ENCODE measurements at places on chromosomes 11 and 22. TPM values are rescaled to one million over a fixed set of nuclear protein-coding genes. Genes with fewer than 3 reads are reported as not detected.

The IGSF9B gene
- total RNA-seq = 41.7 TPM

The APOA1 gene
- total RNA-seq = 5.4 TPM

The PANX3 gene
- total RNA-seq = not detected

The GPR83 gene
- 0.22 TPM for total RNA-seq

The ASRGL1 gene
- 4.7 TPM for total RNA-seq

The RAB38 gene
- total RNA-seq = 0.70 TPM

The CD6 gene
- total RNA-seq = 0.22 TPM

The GAB4 gene
- not detected for total RNA-seq

The NDUFV1 gene
- total RNA-seq = 724 TPM

The CCDC116 gene
- 0.16 TPM for total RNA-seq

The SLCO2B1 gene
- 33.4 TPM for total RNA-seq

The TIMP3 gene
- total RNA-seq = 288 TPM

The FJX1 gene
- total RNA-seq = 0.54 TPM

The TYR gene
- not detected for total RNA-seq

The OR5W2 gene
- not detected for total RNA-seq

The DDTL gene
- total RNA-seq = 1.5 TPM

DNA sequence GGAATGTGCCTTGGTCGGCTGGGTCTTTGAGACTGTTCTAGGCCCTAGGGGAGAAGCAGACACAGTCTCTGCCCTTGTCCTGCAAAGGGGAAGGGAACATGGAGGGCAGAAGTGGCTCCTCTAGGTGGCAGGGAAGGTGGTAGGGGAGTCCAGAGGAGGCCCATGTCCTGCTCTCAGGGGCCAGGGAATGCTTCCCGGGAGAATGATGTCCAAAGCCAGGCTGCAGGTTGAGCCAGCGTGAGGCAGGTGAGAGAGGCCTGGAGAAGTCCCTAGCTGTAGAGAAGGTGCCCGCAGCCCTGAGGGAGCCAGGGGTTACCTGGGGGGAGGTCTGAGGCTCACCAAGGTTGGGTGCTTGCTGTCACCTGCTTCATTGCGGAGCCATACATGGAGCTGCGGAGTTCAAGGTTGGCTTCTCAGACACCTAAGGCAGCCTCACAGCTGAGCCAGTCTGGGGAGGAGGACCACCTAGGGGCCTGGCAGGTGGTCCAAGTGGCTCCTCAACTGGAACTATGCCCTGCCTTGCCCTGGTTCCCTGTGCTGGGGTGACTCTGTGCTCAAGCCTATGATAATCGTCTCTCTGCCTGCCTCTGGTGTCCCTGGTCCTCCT is 46.1 kb downstream of the SMIM38 start:
- DNase-seq = no peak

DNA sequence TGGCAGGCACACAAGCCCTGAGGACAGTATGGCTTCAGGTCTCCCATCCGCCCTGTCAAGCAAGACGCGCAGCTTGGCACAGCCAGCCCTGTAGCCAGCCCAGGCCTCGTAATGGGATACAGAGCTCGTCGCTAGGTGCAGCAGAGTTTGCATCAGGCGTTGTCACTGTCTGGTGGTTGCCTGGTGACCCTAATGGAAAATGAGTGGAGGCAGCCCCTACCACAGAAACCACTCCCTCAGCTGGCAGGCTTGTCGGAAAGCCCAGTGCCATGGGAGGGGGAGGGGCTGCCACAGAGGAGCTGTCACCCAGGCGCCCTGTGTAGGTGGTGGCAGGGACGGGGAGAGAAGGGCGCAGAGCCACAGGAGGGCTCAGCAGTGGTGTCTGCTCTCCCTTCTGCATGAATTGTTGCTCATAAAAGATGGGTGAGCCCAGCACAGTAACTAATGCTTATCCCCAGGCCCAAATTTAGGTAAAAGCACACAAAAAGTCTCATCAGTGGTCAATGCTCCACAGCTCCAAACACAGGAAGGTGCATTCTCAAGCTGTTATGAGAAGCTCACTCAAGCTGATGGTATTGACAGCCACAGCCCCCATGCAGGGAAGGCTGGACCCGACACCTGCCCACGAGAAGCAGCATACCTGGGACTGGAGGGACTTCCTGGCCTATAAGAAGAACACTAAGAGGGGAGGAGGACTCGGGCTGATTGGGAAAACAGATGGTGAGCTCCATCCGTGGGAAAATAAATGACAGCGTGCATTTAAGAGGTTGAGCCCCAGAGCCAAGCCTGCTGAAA is 164.6 kb downstream of the ETS1 start:
- DNase-seq = peak; percentile 75

GRCh38 chr11:127233998-127234397 is 233.4 kb upstream of the KIRREL3 start:
- DNase-seq = no peak

DNA sequence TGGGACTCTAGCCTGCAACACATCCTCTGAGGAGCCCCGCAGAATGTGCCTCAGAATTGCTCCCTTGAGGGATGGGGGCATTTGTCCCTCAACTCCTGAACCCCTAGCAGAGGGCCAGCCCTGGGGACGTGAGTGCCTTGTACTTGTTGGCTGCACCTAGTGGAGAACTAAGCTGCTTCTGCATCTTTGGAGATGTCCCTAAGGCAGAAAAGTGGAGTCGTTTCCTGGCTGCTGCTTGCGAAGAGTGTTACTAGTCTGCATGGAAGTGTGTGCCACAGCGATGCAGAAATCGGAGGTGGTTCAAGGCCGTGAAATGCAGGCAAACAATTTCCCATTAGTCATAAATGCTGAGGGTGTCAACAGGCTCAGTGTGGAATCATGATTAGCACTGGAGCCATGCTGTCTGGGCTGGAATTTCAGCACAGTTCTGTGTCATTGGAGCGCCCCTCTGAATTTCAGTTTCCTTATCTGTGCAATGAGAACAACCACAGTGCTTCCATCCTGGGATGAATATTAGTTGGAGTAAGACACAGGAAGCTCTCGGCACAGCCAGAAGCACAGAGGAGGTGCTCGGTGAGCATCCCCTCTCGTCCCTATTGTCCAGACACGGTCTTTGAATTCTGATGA is 56.5 kb downstream of the MIAT start:
- DNase-seq = no peak

DNA sequence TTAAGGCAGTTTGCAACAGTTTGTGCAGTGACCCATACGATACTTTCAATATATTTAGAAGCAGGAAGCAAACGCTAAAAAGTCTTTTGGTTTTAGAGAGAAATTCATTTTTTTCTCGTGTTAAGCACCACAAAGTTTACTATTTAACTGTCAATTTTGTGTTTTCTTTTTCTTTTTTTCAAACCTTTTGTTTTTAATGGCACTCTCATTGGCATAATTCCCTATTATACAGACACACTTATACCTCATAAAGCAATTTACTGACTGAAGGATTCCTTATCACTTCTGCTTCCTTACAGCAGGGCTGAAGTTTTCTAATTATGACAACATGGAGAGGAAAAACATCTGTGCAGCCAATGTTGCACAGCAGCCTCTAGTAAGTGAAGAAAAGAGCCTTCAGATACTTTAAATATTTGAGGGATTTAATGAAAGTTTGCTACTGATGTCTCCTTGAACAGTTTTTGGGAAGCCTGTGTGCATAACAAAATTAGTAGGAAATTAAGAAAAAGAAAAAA is 2191.2 kb downstream of the LRRC4C start:
- DNase-seq = no peak

DNA sequence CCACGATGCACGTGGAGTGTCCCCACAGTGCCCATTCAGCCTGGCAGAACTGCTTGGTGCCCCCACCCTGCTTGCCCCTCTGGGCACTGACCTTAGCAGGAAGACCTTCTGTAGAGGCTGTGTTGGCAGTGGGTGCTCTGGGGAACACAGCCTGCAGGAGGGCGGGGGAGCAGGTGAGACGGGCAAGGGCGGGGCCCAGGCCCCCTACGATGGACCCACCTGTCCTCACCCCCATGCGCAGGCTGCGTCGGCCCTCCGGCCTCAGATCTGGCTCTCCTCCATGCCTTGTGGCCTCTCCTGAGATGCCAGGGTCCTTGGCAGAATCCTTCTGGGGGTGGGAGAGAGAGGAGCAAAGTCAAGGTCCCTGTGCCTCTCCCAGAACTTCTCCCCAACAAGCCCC is 10.9 kb downstream of the CDC42BPG start:
- DNase-seq = no peak

GRCh38 chr11:79617561-79617960 is 176.7 kb upstream of the TENM4 start:
- no peak for DNase-seq

DNA sequence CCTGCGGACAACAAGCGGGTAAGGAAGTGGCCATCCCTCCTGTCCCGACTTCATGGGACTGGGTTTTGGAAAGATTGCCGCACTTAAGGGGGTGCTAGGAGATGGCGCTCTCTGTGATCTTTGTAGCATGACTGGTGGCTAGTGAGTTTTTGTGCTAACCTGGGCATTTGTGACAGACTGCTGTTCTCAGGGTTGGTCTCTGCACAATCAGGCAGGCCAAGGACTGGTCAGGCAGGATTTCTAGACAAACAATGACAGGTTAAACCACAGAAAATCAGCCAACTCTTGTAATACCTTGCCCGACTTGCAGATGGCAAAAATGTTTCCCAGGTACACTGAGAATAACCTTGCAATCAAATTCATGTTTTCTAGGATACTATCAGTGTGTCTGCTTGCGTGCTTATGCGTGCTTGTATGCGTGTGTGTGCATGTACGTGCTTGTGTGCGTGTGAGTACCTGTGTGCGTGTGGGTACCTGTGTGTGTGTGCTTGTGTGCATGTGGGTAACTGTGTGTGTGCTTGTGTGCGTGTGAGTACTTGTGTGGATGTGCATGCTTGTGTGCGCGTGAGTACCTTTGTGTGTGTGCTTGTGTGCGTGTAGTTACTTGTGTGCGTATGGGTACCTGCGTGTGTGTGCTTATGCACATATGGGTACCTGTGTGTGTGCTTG is 25.6 kb upstream of the SORL1-AS1 start:
- no peak for DNase-seq

DNA sequence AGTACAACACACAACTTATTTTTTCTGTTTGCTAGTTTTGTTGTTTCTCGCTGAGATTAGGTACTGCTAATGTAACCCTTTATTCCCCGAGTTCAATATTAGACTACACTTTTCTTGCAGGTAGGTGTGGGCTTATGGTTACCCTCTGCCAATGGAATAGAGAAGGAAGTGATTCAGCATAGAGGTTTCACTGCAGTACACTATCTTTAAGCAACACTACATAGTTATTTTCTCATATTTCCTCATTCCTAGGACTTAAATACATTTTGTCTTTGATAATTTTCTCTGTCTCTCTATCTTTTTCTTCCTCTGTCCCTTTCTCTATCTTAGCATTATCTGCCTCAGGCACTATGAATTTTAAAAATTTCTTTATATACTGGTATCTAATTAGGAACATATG is 791.0 kb downstream of the FAM181B start:
- no peak for DNase-seq

DNA sequence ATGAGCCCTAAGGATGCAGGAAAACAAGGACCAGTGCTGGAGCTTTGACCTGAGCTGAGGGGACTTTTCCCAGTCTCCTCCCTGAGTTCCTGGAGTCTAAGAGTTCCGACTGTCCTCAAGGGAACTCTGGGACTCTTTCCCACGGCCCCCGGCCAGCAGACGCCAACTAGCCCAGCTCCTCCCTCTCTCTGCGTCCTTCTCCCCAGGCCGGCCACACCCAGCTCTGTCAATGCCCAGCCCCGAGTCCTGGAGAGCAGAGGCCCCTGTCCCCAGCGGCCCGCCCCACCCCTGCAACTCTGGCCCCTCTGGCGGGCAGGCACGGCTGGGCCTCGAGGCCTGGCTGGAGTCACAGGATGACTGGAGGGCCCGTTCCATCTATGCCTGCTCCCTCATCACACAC is 29.8 kb downstream of the NECTIN1 start:
- DNase-seq = peak; percentile 87

- no peak for DNase-seq
Observed at GRCh38 chr11:74709175-74709574, 22.1 kb downstream of the CHRDL2 start.

GRCh38 chr11:2088746-2089535 is 50.2 kb downstream of the IGF2 start:
- DNase-seq = no peak

GRCh38 chr11:107561688-107562087 is 3.8 kb downstream of the ALKBH8 start:
- DNase-seq = no peak

DNA sequence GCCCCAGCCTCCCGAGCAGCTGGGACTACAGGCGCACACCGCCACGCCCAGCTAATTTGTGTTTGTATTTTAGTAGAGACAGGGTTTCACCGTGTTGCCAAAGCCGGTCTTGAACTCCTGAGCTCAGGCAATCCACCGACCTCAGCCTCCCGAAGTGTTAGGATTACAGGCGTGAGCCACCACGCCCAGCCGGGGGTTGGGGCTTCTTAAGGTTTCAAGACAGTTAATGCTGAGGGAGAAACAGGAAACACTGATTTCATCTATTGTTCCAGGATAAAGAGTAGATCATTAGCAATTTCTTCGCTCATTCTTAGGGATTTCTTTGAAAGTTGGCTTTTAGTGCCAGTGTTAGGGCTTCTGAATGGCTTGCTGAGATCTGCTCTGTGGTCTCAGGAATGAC is 21.2 kb upstream of the CLMP start:
- no peak for DNase-seq

DNA sequence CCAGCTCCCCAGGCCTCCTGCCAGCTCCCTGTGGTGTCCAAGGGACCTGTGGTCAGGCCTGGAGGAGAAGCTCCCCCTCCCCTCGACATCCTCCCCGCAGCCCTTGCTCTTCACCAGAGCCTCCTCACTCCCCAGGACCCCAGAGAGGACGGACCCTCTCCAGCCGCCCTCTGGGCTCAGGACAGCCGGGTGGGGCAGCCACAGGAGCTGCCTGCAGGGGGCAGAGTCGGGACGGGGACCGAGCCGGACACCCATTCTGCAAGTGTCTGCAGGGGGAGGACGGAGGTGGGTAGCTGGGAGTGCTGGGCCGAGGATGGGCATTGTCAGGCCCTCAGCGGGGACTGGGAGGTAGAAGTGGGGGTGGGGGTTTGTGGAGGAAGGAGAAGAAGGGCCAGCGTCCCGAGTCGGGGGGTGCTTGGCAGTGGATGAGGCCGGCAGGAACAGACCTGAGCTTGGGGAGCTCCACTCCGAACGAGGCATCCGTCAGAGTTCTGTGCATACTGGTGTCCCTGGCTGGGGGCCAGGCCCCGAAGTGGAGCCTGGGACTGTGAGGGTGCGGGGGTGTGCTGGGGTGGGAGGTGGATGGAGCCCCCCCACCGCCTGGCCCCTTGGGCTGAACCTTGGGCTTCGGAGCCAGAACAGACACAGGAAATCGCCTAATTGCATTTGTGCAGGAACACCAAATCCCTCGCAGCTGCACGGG is 15.2 kb downstream of the PRR33 start:
- peak; percentile 85 for DNase-seq

GRCh38 chr11:93143800-93144199 is 54.0 kb downstream of the SLC36A4 start:
- DNase-seq = no peak

- no peak for DNase-seq
Observed at GRCh38 chr11:78985663-78986062, 411.0 kb upstream of the NARS2 start.

DNA sequence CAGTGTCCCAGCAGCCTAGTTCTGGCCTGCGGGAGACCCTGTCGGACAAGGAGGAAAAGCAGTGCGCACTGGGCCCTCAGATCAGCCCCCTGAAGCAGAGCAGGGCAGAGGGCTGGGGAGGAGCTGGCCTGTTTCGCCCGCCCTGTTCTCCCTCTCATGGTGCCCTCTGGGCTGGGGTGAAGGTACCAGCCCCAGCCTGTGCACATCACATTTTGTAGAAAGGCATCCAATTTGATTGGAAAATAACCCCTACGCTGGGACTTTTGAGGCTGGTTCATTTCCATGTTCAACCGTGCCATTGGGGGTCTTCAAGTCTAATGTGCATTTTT is 832 bp upstream of the NAP1L4 start:
- DNase-seq = peak; percentile 23

GRCh38 chr11:66159324-66159984 is 89.4 kb downstream of the PACS1 start:
- no peak for DNase-seq

Data from Right ventricle myocardium inferior (tissue), 1 donor.